ENCODE measurements at places on chromosomes 5 and 9. TPM values are rescaled to one million over a fixed set of nuclear protein-coding genes. Genes with fewer than 3 reads are reported as not detected.
A peak's percentile ranks its signal among the peaks of the same experiment; 100 is the strongest.

WHRN gene
- polyA plus RNA-seq, result 9.1 TPM

GRCh38 chr9:130638284-130639123 lies 25.9 kb upstream of the PRDM12 start:
- DNase-seq, result no peak

MYOT gene
- 1.4 TPM for polyA plus RNA-seq

DNA sequence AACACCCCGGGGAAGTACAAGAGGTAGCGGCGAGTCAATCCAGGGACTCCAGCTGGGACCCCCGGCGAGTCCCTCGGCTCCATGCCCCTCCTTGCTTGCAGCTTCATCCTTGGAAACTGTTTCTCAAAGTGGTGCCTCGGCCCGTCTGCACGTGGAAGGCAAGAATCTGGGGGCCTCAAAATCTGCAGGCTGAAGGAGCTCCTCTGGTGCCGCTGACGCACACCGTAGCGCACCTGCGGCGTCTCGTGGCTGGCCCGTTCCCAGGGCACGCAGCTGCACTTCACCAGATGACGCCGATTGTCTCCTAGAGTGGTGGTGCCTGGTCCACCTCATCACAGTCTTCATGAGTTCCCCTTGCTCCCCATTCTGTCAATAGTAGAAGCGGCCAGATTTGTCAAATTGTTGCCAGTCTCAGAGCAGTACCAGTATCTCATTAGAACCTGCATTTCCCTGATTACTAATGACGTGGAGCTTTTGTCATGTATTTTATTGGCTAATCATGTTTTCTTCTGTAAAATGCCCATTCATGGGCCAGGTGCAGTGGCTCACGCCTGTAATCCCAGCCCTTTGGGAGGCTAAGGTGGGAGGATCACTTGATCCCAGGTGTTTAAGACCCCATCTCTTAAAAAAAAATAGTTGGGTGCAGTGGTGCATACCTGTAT lies 38.6 kb downstream of the GTF3C4 start:
- no peak for DNase-seq

CDH6 gene
- polyA plus RNA-seq, result 66.2 TPM

- no peak for DNase-seq
These were observed 45.4 kb downstream of the ENTREP1 start for GRCh38 chr9:69370430-69370829.

DNA sequence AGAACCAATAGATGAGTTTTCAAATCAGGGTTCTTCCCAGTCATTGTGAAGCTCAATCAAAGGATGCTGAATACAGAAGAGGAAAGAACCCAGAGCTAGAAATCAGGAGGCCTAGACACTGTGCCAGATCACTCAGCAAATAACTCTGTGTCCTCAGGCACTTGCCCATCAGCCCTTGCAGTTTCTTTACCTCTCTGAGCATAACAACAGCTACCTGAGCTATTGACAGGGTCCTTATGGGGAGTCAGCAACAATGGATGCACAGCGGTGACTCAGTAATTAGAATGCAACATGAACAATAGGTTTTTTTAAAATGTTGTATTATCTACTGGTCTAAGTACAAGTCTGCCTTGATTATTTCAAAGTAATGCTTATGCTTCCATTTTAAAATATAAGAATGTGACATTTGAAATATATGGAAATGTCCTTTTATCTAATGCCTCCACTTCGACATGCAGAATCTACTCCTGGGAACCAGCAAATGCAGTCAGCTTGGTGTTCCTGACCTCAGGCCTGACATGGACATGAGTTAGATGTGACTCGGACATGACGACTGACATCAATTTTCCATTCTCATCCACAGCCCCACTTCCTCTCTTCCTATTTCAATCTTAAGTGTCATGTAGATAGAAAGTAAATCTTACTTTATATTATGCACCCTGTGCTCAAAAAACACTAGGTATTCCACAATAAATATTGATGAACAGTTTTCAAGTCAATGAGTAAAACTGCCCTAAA lies 155.0 kb downstream of the TLE1 start:
- no peak for DNase-seq

- DNase-seq, result no peak
These were observed 17.0 kb downstream of the IFNE start for GRCh38 chr9:21465138-21465537.

GRCh38 chr5:179158556-179158955 lies 98.4 kb downstream of the ZNF354C start:
- DNase-seq, result no peak

DNA sequence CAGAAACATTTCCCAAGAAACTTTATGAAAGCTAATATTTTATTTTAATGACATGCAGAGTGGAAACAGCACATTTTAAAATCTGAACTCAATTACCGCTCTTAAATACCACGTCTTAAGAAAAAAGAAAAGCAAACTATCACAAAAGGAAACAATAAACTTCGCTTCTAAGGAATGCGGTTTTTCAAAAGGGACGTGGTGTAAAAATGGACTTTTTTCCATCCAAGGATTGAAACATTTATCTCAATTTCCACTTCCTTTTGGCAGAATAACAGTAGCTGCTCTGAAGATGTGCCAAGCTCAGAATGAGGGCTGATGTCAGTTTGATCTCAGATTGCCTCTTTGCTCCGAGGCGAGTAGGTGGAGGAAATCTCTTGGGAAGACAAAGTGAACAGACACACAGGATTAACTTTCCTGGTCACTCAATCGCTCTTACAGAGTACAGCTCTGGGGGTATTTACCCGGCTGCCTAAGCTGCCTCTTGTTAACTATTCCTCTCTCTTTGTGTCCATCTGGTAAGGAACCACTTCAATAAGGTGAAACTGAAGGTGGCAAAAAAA lies 158.5 kb downstream of the TRPM6 start:
- no peak for DNase-seq

GRCh38 chr9:36040271-36040925 lies 3.7 kb downstream of the RECK start:
- DNase-seq, result no peak

DNA sequence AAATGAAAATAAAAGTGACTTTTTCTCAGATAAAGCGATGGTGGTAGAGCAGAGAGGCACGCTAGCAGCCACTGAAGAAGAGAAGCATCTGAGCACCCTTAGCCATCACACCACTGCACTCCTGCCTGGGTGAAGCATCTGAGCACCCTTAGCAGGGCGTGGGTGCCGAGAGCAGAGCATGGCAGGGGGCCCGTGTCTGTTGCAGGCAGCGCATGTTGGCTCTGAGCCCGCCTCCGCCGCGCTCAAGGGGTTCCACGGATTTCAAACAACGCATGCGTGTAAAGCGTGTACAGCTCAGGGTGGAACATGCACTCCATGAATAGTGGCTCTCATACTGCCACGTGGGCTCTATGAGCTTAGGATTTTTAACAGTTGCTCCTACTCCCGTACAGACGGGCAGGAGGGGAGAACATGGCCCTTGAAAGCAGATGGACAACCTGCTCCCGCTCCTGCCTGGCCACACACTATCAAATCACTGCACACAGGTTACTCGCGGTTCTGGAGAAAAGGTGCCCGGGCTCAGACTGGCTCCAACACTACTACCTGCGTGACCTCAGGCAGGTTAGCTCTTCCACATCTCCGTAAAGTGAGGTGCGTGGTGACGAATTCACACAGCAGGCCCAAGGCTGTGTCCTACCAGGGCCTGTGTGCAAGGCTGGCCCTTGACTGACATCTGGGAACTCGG lies 12.1 kb downstream of the LRRC14B start:
- no peak for DNase-seq

FOXD4L4 gene
- polyA plus RNA-seq, result not detected

- no peak for DNase-seq
These were observed 221.8 kb downstream of the ICE1 start for GRCh38 chr5:5644249-5644648.

GRCh38 chr9:122179690-122180074 lies 20.0 kb downstream of the MORN5 start:
- no peak for DNase-seq

DNA sequence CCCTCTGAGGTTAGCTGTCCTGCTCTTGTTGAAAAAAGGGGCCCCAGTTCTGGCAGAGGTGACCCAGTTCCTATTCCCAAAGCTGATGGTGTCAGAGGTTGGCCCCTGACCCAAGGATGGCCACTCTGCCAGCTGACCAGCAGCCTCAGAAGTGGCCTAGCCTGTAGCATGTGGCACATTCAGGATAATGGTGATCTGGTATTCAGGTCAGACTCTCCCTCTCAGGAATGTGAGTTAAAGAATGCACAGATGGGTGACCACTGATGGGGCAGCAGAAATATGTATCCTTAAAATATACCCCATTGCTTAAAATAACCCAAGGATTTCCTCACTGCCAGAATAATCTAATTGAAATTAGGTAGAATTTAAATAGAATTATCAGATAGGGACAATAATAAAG lies 369.2 kb downstream of the SEMA5A start:
- DNase-seq, result no peak

DNA sequence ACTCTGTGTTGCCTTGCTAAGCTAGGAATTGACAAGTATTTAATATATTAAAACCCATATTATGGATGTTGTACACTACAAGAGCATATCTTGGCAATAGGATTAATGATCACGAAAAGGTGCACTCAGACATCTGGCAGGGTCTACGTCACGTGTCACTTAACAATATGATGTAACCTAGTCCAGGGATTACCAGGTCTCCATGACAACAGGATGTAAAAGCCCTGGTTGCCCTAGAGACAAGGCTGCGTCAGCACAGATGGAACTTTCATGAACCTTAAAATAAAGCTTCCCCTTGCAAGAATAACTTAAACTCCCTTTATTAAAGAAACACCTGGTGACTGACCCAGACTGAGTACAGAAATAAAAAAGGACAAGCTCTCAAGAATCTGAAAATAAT lies 717.8 kb downstream of the CDH18 start:
- DNase-seq, result no peak

C9 gene
- 0.35 TPM for polyA plus RNA-seq

FLT4 gene
- 32.7 TPM for polyA plus RNA-seq

GRCh38 chr5:15606197-15606596 lies 106.2 kb downstream of the FBXL7 start:
- no peak for DNase-seq

GRCh38 chr5:125196481-125197111 lies 450.2 kb upstream of the ZNF608 start:
- DNase-seq, result no peak

- no peak for DNase-seq
These were observed 46.4 kb upstream of the EXOC3 start for GRCh38 chr5:396531-396961.

- no peak for DNase-seq
These were observed 15.5 kb downstream of the ZBTB34 start for GRCh38 chr9:126875756-126876510.

DNA sequence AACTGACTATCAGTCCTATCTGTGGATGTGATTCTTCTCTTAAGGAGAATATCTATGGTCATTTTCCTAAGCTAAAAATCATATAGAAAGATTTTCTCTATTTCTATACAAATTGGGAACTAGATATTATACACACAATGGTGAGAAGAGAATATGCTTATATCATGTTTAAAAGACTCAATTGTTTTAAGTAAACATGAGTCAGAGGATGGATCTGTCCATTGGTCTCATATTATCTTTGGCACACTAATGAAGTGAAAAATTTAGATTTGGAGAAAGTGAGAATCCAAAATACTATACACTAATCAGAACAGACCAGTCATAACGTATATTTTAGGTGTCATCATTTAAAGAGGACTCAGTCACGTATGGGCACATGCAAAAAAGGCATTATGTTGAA lies 16.5 kb upstream of the SPINK14 start:
- DNase-seq, result no peak

DNA sequence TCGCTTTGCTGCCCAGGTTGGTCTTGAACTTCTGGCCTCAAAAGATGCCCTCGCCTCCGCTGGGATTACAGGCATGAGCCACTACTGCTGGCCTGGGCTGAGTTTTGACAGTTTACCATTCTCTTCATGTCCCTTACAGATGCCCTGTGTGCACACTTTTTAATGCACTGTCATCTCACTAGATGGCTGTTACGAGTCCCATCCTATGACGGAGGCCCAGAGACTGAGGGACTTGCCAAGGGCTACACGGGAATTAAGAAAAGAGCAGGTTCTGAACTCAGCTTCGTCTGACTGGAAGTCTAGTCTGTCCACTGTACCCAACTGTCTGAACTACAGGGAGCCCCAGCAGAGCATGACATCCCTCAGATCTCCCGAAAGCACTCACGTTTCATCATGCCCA lies 63.9 kb downstream of the ARHGEF37 start:
- no peak for DNase-seq

DNA sequence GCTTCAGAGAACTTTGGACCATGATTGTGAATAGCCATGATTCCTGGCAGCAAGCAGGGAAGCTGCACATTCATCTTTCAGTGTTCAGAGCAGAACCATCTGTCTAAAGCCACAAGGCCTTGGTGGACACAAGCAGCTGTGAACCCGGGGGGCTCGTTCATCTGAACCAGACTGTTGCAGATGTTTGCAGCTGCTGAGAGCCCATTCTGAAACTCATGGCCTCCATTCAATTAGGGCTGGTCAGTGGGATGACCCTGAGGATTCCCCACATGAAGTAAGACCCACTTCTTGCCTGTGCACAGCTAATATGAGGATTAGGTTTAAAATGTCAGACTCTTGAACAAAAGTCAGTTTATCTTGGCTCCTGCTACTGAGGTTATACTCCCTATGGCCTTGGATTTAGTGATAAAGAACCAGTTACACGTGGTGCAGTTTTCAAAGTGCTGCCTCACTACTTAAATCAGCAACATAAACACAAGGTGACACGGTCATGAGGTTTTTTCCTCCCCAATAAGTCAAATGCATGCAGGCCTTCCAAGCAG lies 109.8 kb upstream of the IFNK start:
- DNase-seq, result peak; percentile 73

GRCh38 chr5:173933901-173934300 lies 45.8 kb downstream of the CPEB4 start:
- no peak for DNase-seq

TTC16 gene
- 0.17 TPM for polyA plus RNA-seq
